ENCODE measurements at places on chromosomes 5 and 9. TPM values are rescaled to one million over a fixed set of nuclear protein-coding genes. Genes with fewer than 3 reads are reported as not detected.

GRCh38 chr5:3139499-3139931, 388.0 kb upstream of the IRX2 start:
- DNase-seq, result no peak

DNA sequence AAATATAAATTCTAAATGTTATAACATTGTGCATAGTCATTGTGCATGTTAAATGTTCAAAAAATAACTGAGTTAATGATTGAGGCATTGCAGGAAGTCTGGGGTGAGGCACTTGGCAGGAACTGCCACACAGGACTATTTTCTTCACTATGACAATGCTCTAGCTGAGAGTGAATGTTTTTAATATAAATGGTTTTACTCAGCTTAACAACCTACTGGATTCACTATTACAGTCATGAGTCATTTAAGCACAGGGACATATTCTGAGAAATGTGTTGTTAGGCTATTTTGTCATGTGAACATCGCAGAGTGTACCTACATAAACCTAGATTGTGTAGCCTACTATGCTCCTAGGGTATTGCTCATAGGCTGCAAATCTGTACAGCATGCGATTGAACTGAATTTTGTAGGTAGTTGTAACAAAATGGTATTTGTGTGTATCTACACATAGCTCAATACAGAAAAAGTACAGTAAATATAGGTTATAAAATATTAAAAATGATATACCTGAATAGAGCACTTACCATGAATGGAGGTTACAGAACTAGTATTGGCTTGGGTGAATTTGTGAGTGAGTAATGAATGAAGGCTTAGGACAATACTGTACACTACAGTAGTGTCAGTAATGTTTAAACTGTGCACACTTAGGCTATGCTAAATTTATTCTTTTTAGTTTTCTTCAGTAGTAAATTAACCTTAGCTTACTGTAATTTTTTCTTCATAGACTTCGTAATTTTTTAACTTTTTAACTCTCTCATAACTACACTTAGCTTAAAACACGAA, 346.1 kb upstream of the PTGER4 start:
- DNase-seq, result no peak

DNA sequence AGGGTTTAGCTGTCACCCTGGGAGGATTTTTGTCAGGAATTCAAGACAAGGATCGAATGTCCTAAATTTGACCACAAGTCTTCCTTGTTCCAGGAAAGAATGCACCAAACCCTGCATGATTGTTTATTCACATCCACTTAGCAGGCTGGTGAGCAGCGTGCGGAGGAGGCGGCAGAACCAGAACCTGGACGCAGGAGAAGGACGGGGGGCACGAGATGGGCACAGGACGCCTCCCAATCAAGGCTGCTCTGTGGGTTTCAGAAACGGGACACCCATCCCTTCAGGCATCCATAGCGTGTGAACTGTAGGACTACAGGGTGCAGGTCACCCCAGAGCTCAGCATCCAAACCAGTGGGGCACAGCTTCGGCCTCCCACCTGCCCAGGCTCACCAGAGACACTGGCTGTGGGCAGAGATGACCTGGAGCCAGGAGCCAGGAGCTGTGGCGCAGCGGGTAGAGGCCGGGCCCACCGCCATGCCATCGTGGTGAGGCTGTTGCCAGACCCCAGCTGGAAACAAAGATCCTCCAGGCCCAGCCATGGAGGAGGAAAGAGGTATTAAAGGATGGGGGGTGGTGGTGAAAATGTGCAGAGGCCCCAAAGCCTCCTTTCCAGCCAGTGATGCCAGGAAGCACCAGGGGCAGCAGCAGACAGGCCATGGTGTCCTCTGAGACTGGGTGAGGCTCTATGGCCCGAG, 32.3 kb upstream of the ADAMTS2 start:
- DNase-seq, result no peak

DNA sequence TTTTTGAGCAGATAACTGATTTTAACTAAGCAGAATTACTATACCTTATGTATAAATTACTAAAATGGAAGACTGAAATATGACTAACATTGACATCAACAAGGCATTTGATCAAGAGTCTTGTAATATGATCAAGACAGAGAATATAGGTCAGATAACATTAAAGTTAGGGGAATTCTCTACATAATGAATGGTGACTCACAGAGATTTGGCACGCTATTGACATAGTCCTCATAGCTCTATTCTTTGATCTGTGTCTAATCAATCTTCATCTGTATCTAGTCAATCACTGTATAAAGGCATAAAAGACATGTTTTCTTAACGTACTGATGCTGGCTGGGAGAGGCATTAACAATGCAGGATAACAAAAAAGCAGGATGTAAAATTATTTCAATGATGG, 17.4 kb downstream of the ABITRAM start:
- no peak for DNase-seq

Gene LOX
- polyA plus RNA-seq, result 15.0 TPM

Gene SPATA31A3
- not detected for polyA plus RNA-seq

Gene CDH6
- 3.9 TPM for polyA plus RNA-seq

- no peak for DNase-seq
Measured at GRCh38 chr9:33318225-33318624, 27.9 kb downstream of the NFX1 start.

DNA sequence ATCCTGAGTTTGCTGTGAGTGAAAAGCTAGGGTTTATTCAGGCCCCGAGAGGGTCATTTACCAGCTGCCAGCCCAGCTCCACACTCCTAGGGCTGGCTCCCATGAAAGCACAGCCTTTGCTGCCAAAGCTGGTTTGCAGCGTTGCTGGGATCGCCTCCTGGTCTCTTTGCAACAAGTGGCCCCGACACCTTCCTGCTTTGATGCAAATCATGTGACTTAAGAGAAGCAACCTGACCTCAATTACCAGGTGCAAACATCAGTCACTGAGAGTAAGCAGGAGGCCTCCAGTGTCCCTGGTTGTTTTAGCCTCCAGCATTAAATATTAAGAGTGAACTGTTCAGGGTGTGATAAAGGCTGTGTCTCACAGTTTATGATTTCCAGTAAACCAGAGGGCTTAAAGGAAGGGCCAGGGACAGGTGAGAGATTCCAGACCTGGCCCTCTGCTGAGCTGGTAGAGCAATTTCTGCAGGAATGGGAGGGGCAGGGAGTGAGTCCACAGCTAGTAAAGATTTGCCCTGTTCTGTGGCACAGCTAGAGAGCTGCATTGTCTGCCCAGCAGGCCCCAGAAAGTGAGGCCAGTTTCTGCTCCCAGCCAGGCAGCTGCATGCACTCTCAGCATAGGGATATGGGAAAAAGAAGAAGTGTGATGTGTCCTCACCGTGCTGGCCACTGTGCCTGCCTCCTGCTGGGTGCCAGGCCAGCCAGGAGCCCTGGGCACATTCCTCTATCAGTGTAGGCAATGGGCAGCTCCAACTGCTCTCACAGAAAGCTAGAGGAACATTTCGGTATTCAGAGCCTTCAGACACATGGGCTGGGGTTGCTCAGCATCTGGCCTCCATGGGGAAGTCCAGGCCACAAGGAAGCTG, 58.0 kb downstream of the SLC22A5 start:
- no peak for DNase-seq

DNA sequence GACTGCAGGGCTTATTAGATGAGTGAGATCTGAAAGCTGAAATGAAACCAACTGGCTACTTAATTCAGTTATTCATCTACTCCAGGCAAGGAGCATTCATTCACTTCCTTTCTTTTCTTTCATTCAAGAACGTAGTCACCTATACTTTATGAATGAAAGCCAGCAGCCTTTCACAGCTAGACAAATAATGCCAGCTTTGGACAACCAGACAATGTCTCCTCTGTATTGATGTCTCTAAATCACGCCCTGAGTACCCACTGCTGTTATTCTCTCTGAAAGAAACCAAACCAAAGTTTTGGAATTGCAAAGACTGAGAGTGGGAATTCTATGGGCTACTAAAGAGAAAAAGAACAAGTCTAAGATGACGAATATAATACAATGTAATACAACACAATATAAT, 121.2 kb upstream of the PTPN3 start:
- DNase-seq, result no peak

Gene FCN1
- 3.6 TPM for polyA plus RNA-seq

Gene NEUROG1
- not detected for polyA plus RNA-seq

DNA sequence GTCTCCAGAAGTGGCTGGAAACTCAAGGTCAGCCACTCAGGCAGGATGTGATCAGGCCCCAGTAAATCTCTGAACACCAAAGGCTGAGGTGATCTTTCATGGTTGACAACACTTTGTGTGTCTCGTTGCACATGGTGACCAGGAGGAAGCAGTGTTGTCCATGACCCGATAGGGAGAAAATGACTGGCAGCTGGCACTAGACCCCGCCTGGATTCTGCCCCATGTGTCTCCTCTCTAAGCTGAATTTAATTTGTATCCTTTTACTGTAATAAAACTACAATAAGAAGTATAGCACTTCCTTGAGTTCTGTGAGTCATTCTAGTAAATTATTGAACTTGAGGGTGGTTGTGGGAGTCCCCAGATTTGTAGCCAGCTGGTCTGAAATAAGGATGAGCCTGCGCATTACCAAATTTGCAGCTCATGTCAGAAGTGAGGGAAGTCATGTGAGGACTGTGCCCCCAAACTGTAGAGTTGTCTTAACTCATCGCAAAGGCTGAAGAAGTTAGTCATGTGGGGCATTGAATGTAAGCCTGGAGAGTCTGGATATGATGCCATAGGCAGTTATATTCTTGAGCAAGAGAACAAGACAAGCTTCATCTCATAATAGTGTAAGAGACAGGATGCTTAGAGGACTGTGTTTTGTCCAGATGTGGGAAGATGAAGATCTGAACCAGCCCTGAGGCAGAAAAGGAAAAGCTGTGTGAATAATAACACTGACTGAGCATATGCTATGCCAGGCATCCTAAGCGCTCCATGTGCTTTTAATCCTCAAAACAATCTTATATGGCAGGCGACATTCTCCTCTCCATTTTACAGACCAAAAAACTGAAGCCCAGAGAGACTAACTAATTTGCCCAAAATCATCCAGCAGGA, 55.9 kb downstream of the TMEM215 start:
- DNase-seq, result no peak

DNA sequence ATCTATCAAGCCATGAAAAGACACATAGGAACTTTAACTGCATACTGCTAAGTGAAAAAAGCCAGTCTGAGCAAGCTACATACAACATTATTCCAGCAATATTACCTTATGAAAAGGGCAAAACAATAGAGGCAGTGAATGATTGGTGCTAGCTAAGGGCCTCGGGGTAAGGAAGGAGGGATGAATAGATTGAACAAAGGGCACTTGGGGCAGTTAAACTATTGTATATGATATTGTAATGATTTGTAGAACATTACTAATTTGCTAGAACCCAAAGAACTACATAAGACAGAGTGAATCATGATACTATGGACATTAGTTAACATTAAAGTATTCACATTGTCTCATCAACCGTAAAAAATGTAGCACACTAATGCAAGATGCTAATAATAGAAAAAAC, 218.3 kb downstream of the FBXO4 start:
- no peak for DNase-seq

GRCh38 chr9:18384066-18384465, 89.9 kb upstream of the ADAMTSL1 start:
- DNase-seq, result no peak

Gene IL5
- not detected for polyA plus RNA-seq

- DNase-seq, result no peak
Measured at GRCh38 chr9:69093471-69094103, 58.0 kb downstream of the FXN start.

Gene ADAMTS19
- polyA plus RNA-seq, result 1.7 TPM

Gene TJP2
- 56.3 TPM for polyA plus RNA-seq

DNA sequence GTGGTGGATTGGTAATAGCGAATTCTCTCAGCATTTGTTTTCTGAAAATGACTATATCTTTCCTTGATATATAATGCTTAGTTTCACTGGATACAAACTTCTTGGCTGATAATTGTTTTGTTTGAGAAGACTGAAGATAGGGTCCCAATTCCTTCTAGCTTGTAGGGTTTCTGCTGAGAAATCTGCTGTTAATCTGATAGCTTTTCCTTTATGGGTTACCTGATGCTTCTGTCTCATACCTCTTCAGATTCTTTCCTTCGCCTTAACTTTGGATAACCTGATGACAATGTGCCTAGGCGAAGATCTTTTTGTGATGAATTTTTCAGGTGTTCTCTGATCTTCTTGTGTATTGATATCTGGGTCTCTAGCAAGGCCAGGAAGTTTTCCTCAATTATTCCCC, 94.7 kb upstream of the ACO1 start:
- no peak for DNase-seq

Gene PCDHB2
- polyA plus RNA-seq, result 3.4 TPM

DNA sequence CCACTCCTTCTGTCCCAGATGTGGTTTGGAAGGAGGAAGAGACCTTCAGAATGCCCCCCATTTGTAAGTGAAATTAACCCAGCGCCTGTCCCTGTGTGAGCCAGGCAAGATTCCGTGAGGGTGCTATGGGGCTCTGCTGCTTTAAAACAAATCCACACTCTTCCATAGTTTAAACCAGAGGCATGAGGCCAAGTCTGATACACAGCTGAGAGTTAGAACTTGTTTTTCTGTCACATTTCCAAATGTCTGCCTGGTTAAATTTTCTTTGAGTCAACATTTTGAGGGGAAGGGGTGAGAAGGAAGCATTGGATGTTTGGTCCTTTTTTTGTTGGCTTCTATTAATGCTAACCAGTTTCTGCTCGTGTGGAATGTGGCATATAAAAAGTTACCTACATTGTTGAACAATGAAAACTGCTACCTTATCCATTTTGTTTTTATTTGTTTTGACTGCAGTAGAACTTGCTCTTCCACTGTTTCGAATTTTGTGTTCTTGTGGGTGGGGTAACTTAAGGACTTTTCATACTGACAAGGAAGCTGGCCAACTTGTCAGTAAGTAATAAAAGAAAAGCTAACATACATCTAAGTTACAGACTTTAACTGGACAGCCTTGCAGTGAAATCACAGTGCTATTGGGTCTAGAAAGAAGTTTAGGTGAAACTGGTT, 12.9 kb downstream of the RGMB start:
- no peak for DNase-seq

DNA sequence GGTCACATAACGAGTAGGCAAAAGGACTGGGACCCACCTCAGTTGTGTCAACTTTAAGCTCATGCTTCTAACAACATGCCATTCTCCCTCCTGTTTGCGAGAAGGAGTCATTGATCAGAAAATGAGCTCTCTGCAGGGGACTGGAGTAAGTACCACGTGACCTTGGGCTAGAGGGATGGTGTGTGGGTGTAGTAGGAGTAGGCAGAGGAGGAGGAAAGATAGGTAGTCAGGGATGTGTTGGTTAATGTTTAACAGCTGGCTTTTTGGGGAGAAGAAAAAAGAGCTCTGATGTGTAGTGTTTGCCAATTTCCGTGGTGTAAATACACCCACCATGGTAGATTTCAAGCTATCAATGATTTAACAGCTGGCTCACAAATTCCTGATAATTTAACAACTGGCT, 160.3 kb upstream of the TBC1D2 start:
- no peak for DNase-seq

GRCh38 chr9:134731497-134732391, 90.1 kb downstream of the COL5A1 start:
- no peak for DNase-seq

Gene FBP2
- 0.56 TPM for polyA plus RNA-seq

Gene SOHLH1
- not detected for polyA plus RNA-seq

DNA sequence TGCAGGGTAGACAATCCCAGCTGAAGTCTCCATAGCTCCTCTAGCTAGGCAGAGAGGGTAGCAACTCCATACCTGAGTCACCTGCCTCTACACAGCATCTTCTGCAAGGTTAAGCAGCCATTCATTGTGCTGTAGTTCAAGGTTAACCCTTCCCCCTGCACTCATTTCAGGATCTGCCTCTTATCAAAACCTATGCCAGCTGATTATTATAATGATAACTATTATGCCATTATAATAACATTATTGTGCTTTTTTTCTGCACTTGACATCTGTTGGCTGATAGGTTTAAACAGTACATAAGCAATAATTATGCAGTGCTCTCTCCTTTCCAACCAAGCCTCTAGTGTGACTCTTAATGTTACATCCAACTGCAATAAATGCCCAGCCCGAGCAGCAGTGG, 17.3 kb downstream of the SIL1 start:
- DNase-seq, result no peak
